Lower leg skin (tissue), 4 donors: ENCODE measurements at places on chromosomes 6 and 20. TPM values are rescaled to one million over a fixed set of nuclear protein-coding genes. Genes with fewer than 3 reads are reported as not detected.

Gene LCA5
- 2.0 TPM for total RNA-seq

DNA sequence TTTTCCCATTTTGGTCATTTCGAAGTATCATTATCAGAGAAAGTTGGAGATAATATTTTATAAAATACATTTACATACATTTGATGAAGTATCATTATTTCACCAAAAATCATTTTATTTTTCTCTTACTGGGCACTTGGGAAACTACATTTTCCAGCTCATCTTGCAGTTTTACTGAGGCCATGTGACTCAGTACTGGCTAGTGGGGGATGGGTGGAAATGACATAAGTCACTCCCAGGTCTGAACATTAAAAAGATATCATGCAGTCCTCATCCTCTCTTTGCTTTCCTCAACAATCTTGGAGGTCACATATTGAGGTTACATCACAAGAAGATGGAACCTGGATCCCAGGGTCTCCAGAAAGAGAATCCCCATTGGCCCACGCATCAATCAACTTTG, 84.1 kb downstream of the CD24 start:
- DNase-seq, result no peak

DNA sequence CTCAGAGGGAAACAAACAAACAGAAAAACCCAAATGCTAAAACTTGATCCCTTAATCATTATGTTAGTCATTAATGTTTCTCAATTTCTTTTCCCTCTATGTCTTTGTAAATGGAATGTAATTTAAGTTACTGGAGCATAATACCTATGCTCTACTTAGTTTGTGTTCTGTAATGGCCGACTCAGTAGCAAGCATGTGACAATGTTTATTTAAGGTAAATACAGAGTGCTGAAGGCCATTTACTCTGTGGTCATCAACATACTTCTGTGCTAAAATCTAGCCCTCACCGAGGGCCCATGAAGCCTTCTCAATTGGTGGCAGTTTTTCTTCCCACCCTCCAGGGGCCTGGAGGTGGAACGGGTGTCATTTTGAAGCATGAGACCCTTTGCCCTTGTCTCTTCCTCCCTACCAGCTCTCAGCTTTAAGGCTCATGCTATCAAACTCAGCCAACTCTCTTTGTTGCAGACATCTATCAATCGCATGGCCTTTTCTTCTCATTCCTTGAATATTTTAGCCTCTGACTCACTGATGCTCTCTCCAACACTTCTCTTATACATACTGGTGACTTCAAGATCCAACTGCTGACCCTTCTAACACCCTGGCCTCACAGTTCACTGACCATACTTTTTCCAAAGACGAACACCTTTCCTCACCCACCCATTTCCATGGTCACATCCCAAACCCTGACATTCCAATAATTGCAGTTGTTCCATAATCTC, 48.2 kb downstream of the STX7 start:
- no peak for DNase-seq

DNA sequence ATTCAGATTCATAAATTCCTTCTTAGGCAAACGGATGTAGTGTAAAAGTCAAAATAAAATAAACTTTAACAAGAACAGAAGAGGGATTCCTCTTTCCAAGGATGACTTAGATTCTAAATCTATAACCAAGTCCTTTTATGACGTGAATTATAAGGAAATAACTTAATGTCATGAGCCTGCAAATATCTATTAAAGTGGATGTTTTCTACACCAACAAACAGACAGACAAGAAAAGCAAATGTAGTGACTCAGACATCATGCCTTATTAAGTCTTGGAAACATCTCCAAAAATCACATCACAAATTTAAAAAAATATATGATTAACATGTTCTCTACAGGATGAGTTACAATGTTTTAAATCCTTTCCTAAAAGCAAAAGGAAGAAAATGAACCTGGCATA, 397.1 kb downstream of the ESR1 start:
- no peak for DNase-seq

Gene SLC17A3
- total RNA-seq, result not detected

DNA sequence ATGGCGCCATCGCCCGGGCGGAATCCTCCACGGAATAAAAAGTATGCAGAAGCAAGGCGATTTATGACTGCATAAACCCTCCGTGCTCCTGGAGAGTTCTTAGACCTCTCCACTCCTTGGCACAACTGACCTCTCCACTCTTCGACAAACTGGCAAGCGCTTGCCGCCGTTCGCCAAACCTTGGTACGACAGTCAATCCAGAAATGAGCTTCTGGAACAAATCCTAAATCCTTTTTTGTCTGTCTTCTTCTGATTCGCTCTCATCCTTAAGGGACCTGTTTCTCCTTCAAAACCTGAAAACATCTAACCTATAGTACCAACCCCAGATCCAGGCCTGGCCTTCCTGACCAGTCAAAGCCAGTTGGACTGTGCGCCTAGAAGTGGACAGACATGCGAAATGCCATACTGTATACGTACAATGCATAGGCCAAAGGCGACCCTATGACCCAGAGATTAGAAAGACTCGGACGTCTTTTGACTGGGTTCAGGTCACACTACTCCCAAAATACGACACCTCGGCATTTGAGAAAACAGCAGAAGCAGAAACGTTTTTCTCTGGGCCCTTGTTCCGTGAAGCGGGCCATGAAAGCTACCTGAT, 59.4 kb downstream of the TRIM27 start:
- no peak for DNase-seq

Gene VSX1
- total RNA-seq, result not detected

Gene RBM24
- 1.8 TPM for total RNA-seq

GRCh38 chr20:37042986-37043972, 52.5 kb downstream of the RBL1 start:
- DNase-seq, result no peak

GRCh38 chr6:138645976-138646640, 127.5 kb upstream of the CCDC28A start:
- no peak for DNase-seq
